ENCODE measurements at places on chromosomes 2 and 18.

- DNase-seq: peak; percentile 77
Observed at GRCh38 chr2:27798948-27799645, 27.6 kb downstream of the MRPL33 start.

GRCh38 chr2:140657657-140658056, 1473.2 kb downstream of the LRP1B start:
- DNase-seq: no peak

- no peak for DNase-seq
Observed at GRCh38 chr2:8352296-8352695, 329.6 kb upstream of the ID2 start.

DNA sequence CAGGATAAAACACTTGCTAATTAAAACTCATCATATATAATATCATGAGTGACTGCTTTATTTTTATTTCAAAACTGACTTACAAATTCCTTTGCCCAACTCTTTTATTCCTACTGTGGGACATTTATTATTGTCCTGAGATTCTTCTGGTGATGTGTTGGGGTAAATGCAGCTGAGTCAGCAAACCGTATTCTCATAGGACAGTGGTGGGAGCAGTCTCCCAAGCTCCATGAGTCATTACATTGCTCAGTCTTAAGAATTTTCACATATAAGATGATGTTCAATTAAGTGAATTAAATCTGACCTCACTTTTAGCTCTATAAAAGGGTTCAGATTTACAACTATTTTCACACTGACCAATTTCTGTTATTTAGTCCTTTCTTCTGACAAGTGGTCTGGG, 1530.7 kb downstream of the LRP1B start:
- DNase-seq: peak; percentile 26

DNA sequence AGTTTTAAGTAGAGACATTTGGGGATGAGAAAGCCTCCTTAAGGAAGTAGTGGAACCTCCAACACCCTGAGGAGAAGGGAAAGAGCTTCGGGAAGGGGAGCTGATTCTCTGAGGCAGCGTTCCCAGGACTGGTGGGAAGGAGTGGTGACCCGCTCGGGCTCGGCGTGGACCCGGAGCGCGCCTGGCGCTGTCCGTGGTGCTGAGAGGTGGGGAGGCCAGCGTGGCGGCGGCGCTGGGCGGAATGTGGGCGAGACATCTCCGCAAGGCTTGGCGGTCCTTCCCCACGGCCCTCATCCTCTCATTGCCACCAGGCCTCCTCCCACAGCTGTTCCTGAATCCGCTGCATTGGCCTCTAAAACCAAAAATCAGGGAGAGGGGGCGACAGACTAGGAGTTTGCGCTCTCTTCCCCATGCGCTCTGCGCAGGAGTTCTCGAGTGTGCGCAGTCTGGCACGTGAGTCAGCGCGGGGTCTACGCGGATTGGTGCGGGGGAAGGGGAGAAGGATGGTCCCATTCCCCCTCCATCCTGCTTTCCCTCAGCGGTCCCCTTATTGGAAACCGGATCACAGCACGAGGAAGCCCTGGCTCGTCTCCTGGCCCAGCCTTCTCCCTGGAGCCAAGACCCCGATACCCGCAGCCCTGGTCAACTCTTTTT, 857 bp downstream of the RESP18 start:
- peak; percentile 72 for DNase-seq

- DNase-seq: no peak
Observed at GRCh38 chr2:219638948-219639755, 11.7 kb downstream of the SLC4A3 start.

All from eye (tissue), 1 donor.